ENCODE measurements at places on chromosomes 16 and 17.

GRCh38 chr16:11140098-11140375 is 116.0 kb downstream of the SOCS1 start:
- no peak for DNase-seq

DNA sequence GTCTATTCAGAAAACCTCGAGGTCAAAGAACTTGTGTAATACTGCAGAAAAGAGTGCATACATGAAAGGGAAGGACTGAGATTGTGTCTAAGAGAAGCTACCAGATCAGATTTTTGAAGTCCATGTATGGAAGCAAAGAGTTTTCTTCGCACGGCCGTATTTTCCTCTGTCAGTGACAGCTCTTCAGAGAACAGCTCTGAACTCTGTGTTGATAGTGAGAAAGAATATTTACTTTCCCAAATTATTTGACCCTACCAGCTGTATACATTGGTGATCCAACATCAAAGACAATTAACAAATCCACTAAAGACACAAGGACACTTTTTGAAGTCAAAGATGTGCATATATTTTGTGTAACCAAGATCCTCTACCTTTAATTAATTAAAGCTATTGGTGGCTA is 107.8 kb upstream of the PSMD7 start:
- no peak for DNase-seq

GRCh38 chr16:63684149-63685101 is 1437.4 kb downstream of the CDH11 start:
- no peak for DNase-seq

DNA sequence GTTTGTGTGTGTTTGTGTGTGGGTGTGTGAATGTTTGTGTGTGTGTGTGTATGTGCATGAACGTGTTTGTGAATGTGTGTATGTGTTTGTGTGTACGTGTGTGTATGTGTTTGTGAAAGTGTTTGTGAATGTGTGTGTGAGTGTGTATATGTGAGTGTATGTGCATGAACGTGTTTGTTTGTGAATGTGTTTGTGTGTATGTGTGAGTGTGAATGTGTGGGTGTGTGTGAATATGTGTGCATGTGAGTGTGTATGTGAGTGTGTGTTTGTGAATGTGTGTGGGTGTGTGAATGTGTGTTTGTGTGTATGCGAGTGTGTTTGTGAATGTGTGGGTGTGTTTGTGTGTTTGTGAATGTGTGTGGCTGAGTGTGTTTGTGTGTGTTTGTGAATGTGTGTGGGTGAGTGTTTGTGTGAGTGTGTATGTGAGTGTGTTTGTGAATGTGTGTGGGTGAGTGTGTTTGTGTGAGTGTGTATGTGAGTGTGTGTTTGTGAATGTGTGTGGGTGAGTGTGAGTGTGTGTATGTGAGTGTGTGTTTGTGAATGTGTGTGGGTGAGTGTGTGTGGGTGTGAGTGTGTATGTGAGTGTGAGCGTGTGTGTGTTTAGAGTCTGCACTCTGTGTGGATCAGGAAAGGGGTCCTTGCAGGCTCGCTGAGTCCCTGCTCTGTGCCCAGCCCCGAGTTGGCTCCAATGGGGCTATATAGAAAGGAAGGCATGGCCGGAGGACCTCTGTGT is 890 bp upstream of the CD300A start:
- DNase-seq: no peak

DNA sequence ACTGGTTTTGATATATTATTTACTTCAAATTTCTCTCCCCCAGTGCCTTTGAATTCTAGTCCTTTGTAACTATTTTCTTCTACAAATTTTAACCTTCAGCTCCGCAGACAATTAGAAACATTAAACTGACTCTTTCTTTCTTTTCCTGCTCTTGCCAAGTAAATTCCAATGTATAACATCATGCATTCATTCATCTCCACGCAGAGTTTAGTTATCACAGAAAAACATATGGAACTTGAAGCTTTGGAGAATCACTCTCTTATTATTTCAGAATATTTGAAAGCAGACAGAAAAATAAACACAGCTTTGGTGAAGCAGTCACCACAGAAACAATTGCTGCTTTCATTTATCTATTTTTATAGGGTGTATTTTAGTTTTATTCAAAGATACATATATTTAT is 778.7 kb upstream of the CDH8 start:
- no peak for DNase-seq

- no peak for DNase-seq
Observed at GRCh38 chr17:81364278-81365147, 30.7 kb upstream of the BAHCC1 start.

- no peak for DNase-seq
Observed at GRCh38 chr17:4724650-4725049, 6.6 kb upstream of the MED11 start.
